ENCODE measurements at places on chromosomes 1 and 21. TPM values are rescaled to one million over a fixed set of nuclear protein-coding genes. Genes with fewer than 3 reads are reported as not detected.

- no peak for DNase-seq
Observed at GRCh38 chr1:47870946-47871676, 126.1 kb downstream of the TRABD2B start.

- no peak for DNase-seq
Observed at GRCh38 chr1:150410582-150411101, 46.7 kb downstream of the RPRD2 start.

DNA sequence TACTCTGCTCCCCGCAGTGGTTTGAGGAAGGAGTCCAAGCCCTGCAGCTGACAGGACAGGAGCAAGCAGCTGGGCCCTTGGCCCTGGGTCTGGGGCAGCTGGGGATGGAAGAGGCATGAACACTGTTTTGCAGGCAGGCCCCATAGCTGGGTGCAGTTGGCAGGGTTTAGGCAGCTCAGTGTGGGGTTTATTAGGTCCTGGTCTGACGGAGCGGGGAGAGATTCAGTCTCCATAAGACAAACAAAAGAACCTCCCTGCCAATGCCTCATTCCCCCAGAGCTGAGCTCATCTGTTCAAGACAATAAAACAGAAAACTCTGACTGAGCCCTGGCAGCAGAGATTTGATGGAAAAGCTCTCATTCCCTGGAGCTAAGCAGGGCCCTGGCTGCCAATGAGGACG is 37.3 kb downstream of the OLFML2B start:
- DNase-seq, result no peak

- DNase-seq, result peak; percentile 85
Observed at GRCh38 chr21:27700974-27701614, 734.2 kb upstream of the ADAMTS5 start.

DNA sequence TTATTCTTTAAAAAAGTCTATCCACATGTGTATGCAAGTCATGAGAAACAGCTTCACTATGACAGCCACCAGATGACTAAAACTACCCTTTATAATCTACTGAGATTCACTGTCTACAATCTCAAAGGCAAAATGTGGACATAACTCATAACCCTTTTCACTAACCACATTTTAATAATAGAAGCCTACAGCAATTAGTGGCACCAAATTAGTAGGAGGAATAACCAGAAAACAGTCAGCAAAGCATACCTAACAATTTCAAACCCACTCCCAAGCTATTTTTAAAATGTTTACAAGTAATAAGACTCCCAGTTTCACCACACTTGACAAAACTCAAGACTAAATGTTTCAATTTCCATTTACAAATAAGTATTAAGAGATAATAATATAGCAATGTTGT is 442.9 kb downstream of the PTPRC start:
- no peak for DNase-seq

- no peak for DNase-seq
Observed at GRCh38 chr1:160113407-160113806, 2.2 kb upstream of the ATP1A2 start.

DNA sequence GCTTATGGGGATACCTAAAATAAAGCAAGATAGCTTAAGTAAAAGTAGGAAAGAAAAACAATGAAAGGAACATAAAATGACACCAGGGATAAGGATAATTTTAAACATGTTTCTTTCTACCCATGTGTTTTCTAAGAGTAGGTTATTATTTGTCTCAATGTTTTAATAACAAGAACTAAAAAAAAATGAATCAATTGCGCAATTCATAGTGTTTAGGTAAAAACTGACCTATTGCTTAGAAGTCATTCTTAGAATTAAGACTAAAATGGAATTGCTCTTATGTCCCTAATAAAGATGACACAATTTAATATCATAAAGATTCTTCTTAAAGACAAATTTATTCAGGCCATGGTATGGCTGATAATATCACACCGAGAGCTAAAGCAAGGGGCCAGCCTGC is 58.0 kb upstream of the COL24A1 start:
- no peak for DNase-seq

- DNase-seq, result no peak
Observed at GRCh38 chr1:2108213-2108876, 58.1 kb downstream of the PRKCZ start.

- no peak for DNase-seq
Observed at GRCh38 chr1:234337233-234337632, 36.0 kb upstream of the COA6 start.

- no peak for DNase-seq
Observed at GRCh38 chr1:154775621-154776605, 94.2 kb downstream of the KCNN3 start.

- no peak for DNase-seq
Observed at GRCh38 chr1:56954664-56955063, 11.2 kb downstream of the C8B start.

DNA sequence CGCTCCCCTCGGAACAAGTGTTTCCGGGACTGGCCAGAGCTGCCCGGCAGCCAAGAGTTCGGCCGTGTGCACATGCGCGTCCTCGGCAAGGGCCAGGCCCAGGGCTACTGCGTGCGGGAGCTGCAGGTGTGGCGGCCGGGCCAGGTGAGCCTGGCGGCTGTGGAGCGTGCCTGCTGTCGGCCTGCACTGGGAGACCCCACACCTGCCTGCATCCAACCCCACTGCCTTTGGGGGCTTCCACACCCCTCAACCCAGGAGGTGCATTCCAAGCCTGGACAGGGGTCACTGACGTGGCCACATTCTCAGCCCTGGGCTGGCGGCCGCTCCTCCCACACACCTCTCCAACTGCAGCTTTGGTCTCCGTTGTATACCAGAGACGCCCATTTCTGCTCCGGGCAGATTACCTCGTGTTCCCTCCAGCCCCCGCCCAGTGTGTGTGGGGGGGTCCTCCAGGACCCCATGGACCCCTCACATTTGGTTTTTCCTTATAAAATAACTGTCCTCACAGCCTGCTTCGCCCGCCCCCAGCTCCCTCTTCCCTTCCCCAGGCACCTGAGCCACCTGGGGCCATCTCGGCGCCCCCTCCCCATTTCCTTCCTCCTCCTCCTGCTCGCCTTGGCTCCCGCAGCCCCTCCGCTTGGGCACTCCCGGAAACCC is 6.1 kb downstream of the RNF223 start:
- no peak for DNase-seq

DNA sequence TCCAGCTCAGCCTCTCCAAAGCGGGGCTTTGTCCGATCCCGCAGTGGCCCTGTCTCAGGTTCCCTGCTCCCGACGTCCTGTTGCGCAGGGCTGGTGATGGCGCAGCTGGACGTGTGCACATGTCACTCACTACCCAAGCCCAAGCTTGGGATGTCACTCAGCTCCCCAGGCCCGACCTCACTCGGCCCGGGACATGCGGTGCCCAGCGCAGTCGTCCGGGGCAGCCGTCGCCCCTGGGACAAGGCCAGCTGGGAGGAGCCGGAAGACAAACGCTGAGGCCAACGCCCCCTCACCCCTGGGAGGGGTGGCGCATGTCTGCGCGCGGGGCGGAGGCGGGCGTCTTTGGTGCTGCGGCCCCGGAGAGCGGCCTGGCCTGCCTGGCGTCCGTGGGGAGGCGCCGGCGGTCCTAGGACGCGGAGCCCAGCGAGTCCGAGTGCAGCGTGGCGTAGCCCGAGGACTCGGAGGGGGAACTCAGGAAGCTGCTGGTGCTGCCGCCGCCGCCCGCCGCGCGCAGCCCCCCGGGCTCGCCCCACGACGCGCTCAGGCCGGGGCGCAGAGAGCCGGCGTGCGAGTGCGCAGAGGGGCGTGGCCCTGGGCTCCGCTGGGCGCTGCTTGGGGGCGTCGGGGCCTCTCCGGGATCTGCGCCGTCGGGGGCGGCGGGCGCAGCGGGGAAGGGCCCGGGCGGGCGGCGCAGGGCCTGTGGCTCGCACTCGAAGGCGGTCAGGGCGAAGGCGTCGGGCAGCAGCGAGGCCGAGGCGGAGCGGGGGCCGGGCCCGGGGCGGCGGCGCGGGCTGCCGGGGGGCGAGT is 5.2 kb downstream of the HES3 start:
- no peak for DNase-seq

DNA sequence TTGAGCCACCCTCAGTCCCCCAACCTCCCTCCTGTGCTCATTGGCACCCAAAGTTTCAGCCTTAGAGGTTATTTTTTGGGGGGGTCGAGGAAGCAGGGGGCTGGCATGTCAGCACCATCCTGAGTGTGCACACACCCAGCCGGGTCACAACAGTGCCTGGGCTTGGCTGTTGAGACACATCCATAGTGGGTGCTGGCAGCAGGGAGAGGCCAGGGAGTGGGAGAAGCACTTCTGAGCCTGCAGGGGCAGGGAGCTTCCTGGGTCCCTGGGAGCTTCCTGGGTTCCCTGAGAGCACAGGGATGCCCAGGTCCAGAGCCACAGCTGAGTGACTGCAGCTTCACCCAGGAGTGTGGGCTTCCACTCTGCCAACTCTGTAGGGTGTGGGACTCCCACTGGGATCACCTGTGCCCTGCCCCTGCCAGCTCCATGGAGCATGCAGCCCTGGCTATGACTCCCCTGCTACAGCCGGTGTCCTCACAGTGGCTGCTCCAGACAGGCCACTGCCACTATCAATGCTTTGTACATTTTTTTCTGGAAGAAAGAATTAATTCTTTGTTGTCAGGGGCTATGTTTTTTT is 240.4 kb downstream of the PTGER3 start:
- no peak for DNase-seq

GRCh38 chr1:56472860-56473259 is 106.5 kb downstream of the PLPP3 start:
- DNase-seq, result no peak

DNA sequence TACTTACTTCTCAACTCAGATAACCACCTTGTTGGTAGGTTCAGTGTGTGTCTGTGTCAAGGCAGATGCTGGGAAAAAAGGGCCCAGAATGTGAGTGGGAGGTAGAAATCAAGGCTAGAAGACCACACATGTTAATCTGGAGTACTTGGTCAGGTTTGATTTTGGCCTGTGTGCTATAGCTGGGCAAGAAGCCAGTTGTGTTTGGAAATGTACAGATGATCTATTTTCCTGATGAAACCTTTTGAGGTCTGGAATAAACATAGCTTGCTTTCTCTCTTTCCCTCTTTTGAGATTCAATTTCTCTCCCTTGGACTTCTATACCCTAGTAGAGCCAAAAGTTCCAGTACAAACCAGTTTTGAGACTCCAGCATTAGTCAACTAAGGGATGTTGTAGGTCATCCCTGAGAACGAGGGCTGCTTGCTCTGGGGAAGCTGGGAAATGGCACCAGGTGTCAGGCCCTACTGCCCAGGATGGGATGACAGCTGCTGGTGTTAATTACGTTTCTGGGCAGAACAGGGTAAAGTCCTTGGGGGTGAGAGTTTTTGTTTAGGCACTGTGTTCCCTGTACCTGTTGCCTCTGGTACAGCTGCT is 15.8 kb downstream of the MAPKAPK2 start:
- DNase-seq, result no peak

GRCh38 chr1:224851210-224851847 is 78.1 kb upstream of the DNAH14 start:
- DNase-seq, result peak; percentile 61

DNA sequence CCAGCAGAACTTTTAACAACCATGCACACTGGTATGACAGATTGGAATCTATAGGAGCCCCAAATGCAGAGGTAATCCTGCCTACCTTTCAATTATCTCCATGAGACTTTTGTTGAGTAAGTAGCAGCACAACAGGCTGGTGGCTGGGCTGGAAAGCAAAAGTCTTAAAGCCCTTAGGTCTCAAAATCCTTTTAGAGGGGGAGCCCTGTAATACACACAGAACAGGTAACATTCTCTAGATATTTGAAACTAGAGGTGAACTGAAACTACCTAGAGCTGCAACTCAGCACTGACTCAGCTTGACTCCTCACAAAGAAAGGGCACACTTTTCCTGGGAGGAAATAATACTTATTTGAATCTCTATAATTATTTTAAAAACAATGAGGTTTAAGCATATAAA is 71.5 kb downstream of the CLCA4 start:
- no peak for DNase-seq

GRCh38 chr1:24896176-24896575 is 33.9 kb downstream of the RUNX3 start:
- no peak for DNase-seq

GRCh38 chr1:17060306-17060749 is 6.5 kb upstream of the SDHB start:
- DNase-seq, result no peak

DNA sequence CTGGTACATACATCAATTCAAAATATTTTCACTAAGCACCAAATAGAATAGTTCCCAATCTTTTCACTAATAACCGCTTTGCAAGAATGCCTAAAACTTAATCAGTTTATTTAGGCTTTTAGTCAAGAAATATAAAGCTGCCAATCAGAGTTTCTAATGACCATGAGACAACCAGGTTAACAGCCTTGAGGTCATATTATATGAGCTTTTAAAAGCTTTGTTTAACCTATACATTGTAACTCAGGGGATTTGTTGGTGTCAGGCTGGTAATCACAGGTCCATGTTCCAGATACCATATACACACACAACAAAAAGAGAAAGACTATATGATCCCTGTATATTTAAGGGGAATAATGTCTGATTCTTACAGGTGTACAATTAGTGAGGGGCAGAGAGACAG is 246.2 kb upstream of the ADGRL2 start:
- DNase-seq, result no peak

Gene FABP3
- not detected for total RNA-seq

Gene IL6R
- 6.6 TPM for total RNA-seq

Gene ZNF648
- 0.06 TPM for total RNA-seq

Gene KANK4
- total RNA-seq, result 0.78 TPM

Gene PCP4
- total RNA-seq, result not detected

Gene TYW3
- total RNA-seq, result 44.9 TPM

Gene HSPB7
- not detected for total RNA-seq

Gene PDE4B
- total RNA-seq, result 9.4 TPM

Gene S100A14
- total RNA-seq, result not detected

All from H4 (cell line).